ENCODE measurements at places on chromosomes 5 and 9.

DNA sequence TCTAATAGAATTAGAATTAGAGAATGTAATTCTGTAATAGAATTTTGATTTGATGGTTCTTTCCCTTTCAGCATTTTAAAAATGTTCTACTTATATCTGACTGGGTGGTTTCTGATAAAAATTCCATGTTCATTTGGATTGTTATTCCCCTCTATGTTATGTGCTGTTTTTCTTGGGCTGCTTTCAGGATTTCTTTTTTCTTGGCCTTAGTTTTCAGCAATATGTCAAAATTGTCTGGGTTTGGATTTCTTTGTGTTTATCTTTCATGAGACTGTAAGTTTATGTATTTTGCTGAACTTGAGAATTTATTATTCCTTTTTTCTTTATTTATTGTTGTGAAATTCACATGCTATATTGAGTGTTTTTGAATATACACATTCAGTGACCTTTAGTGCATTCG, 189.1 kb downstream of the RANBP17 start:
- no peak for DNase-seq

- DNase-seq = no peak
These were observed 34.4 kb upstream of the RANBP6 start for GRCh38 chr9:6049798-6050197.

- DNase-seq = no peak
These were observed 41.3 kb downstream of the LNPEP start for GRCh38 chr5:96977228-96977627.

DNA sequence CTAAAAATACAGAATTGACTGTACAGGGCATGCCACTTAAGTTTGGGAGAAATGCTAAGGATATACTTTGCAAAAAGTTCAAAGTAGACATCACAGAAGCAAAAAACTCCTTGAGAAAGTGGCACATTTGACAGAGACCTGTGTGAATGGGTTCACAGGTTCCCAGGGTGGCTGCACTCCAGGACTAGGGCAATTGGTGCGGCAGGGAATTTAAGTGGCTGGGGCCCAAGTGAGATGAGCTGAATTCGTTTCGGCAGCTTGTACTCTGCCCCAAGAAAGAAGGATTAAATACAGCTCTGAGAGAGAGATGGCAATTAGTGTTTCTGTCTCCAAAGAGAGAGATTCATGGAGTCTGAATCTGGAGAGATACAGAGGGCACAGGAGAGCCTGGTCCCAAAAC, 280.1 kb downstream of the FBXL17 start:
- DNase-seq = no peak

DNA sequence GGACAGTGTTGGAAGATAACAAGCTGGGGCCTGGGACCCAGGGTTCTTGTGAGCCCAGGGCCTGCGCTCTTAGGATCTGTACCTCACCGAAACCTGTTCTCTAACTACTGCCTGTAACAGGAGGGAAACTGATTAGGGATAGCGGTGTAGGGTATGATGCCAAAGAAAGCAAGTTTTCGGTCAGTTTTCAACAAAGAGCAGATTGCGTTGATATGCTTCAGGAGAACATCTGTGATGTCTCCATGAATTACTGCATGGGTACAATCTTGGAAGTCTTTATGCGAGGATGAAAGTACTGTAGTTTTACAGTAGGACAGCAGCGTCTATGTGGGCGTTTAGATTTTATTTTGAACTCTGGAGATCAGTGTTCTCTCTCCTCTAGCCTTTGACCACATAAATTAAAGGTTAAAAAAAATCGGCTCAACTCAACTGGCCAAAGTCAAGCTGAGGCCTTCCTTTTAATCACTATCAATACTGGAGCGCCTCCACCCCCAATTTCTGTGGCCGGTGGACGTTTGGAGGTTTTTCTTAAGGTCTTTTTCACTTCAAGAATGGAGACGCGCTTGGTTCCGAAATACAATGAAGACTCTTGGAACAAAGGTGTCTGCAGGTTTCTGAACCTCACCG, 3.0 kb downstream of the NFIL3 start:
- DNase-seq = no peak

- no peak for DNase-seq
These were observed 25.7 kb upstream of the FBXL7 start for GRCh38 chr5:15474143-15474719.

DNA sequence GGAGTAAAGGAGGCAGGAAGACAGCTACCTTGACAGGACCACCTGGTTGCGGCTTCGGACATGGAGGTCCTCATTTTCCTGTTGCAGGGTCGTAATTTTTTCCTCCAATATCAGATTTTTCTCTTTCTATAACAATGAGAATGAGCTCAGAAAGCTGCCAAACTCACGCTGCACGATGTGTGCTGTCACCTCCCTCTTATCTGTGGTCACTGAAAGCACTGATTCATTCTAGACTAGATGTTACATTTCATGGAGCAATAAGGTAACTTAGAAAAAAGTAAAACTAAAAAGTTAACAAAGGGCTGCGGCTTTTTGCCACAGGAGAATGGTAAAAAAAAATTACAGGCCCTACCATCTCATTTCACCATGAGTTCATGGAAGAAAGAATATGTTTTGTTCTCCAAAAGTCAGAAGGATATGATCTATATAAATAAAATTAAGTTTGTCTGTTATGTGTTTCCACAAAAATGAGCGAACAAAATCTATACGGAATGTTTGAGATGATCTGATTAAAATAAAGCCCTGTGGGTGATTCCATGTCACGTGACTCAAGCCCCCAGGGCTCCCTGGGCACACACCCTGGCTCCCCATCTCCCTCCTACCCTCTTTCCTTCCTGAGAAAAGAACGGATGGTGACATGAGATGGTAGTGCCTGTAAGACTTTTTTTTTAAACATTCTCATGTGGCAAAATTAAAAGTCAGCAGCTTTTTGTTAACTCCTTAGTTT, 26.9 kb upstream of the ANXA6 start:
- no peak for DNase-seq

DNA sequence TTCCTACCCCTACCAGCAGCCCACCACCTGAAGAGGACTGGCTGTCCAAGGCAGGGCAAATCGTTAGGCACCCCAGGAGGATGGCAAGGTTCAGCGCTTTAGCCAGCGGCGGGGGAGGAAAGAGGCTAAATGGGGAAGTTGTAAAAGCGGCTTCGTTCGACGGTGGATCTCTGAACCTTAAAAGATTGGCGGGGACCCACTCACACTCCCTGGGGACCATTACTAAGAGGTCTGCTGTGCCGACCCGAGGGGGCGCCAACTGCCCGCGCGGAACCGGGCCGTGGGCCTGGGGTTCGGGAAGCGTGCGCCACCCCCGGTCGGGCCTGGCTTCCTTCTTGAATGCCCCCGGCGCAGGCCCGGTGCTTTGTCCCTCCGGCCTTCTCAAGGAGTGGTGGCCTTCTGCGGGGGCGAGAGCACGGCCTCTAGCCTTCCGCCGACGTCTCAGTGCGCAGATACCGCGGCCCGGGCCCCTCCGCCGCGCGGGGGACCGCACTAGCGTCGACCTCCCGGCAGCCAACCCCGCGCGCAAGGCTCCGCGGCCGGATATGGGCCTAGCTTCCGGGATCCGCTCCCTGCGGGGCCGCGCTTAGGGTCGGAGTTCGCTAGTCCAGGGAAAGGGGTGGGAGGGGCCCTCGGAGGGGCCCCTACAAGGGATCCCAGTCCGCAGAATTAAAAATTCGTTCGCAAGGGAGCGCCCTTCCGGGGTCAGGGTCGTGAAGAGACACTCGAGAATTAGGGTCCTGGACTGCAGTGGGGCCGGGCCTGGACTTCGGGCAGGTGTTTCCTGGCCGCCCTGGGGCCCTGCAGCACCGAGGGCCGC, 10.5 kb downstream of the NR2F1-AS1 start:
- DNase-seq = no peak

DNA sequence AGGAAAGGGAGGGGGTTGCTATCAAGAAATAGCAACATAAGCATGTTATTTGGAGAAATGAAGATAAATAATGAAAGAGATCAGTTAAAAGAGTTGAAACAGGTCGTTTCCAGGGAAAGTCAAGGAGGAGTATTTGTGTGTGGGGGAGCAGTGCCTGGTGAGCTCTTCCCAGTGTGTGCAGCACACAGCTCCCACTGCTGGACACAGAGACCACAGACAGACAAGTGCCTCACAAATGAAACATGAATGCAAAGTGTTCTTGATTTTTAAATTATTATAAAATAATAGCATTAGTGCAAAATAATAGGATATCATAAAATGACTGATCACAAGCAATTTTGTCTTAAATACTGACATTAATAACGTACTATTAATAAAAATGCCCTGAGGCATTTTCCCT, 40.8 kb downstream of the LIFR start:
- DNase-seq = no peak

DNA sequence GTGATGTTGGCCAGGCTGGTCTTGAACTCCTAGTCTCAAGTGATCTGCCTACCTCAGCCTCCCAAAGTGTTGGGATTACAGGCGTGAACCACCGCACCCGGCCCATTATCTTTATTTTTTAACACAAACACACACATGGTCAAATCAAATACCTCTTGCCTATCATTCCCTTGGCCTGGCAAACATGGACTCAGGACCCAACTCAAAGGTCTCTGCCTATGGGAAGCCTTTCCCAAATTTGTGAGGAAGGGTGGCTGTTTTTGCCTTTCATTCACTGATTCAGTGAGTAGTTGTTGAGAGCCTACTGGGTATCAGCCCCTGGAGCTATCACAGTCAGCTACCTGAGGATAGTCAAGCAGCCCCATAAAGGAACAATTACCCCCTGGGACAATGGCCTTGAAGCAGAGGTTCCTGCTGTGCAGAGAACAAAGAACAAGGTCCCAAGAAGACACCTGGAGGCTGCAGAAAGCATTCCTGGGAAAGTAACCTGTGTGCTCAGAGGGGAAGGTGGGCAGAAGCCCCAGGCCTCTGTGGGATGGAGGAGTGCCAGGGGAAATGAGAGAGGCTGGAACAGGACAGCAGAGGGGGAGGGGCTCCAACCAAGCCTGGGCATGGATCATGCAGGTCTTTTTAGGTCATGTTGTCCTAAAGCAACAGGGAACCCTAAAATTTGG, 126.4 kb downstream of the CRB2 start:
- DNase-seq = no peak

- no peak for DNase-seq
These were observed 8.4 kb upstream of the ZNF474 start for GRCh38 chr5:122120957-122121356.

DNA sequence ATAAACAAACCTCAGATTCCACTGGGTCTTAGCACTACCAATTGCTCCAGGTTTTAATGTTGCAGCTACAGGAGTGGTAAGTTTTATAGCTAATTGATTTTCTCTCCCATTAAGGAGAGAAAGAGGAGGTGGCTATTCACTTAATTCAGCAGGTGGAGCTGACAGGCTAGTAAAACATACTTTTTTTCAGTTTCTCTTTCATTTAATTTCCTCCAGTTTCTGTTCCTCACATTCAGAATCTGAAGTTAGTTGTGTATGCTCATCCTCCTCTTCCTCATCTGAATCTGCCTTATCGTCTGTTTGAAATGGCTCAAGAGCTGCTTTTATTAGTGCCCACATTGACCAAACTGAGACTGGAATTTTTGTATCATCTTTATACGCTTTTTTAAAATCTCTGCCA, 98.0 kb downstream of the PLPPR1 start:
- no peak for DNase-seq

GRCh38 chr5:58451732-58452565, 7.9 kb downstream of the PLK2 start:
- DNase-seq = no peak

DNA sequence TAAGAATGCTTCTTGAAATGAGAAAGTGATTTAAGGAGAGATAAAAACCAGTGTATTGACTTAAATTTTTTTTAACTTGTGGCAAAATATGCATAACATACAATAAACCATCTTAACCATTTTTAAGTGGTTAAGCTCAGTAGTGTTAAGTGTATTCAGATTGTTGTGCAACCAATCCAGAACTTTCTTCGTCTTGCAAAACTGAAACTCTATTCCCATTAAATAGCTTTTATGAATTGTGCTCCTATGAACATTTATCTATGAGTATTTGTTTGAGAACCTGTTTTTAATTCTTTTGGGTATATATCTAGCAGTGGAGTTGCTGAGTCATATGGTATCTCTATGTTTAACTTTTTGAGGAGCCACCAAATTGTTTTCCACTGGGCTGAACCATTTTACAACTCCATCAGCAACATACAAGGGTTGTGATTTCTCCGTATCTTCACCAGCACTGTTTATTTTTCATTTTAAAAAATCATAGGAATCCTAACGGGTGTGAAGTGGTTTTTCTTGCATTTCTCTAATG, 76.6 kb upstream of the ACTBL2 start:
- DNase-seq = no peak

DNA sequence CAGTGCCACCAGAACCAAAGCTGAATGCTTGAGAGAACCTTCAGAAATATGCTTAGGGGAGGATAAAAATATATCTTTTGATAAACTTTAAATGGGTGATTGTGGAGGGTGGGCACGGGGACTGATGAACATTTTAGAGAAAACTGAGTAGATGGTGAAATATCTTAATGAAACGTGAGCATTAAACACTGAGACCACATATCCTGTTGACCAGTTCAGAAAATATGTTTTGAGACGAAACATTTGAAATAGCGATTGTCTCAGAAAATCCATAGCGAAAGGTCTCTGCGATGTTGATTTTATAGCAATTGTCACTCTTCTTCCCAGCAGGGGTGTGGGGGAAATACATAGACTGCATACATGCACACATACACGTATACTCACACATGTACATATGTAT, 231.0 kb downstream of the ESM1 start:
- DNase-seq = no peak

- no peak for DNase-seq
These were observed 132.7 kb downstream of the PAPPA start for GRCh38 chr9:116286297-116286696.

DNA sequence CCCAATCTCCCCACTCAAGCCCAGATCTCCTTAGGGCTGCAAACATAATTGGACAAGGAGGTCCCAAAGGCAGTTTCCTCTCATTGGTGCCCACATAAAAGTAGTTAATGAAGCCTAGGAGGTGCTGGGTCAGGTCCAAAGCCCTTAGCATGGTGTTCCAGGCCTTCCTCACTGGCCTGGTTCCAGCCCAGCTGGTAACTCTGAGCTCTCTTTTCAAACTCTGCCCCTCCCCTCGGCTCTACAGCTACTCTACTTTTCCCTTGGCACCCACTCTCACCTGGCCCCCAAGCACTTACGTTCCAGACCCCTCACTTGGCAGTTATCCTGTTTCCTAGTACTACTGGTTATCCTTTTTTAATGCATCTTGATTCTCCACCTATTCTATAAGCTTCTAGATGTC, 9.9 kb downstream of the SEPTIN8 start:
- no peak for DNase-seq

DNA sequence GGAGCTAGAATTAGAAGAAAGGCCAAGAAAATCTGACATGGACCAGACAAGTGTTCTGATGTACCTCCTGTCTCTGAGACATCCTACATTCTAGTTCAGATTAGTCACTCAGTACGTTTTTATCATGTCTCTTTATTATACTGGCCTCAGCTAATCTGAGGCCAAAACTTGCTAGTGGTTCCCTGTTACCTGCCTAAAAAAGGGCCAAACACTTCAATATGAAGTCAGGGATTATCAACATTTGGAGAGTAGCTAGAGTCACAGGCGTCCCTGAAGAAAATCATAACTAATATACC, 587.4 kb downstream of the PRELID2 start:
- no peak for DNase-seq

- DNase-seq = no peak
These were observed 175.8 kb upstream of the KLF9 start for GRCh38 chr9:70590315-70590677.
